Frontal cortex (tissue), 4 donors: ENCODE measurements at places on chromosomes 7 and 10. TPM values are rescaled to one million over a fixed set of nuclear protein-coding genes. Genes with fewer than 3 reads are reported as not detected.

DNA sequence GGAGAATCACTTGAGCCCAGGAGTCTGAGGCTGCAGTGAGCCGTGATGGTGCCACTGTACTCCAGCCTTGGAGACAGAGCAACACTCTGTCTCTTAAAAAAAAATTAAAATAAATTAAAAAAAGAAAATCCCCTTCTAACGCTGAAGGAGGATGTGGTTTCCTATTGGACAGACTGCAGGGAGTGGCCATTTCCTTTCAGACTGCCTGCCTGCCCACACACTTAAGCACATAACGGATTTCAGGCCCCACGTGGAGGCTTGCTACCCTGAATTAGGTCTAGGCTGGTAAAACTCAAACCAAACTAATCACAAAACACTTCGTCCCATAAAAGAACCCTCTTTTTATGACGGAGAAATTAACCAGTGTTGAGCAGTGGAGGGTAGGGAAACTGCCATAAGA is 34.0 kb downstream of the GATA3 start:
- no peak for DNase-seq

Gene FGFR2
- total RNA-seq = 34.2 TPM

DNA sequence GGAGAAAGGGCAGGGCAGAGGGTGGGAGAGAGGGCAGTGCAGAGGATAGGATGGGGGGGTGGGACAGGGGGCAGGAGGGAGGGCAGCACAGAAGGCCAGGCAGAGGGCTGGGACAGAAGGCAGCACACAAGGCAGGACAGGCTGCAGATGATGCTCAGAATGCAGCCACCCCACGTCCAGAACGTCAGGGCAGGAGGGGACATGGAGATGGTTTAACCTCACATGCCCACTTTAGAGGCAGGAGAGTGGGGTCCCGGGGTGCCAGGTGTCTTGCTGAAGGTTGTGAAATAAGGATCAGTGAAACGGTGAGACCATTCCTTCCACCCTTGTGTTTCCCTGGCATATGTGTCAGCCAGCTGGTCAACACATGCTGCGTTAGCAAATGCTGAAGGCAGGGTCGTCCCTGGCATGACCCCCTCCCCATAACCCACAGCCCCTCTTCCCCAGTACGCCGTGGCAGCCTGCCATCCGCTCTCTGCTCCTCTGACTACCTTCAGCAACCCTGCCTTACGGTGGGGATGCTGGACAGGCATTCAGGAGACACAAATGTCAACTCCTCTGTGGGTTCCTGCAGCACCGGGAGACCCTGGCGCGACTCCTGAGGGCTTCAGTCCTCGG is 592.1 kb downstream of the DNAJB6 start:
- no peak for DNase-seq

Gene SPDYE6
- total RNA-seq = not detected

DNA sequence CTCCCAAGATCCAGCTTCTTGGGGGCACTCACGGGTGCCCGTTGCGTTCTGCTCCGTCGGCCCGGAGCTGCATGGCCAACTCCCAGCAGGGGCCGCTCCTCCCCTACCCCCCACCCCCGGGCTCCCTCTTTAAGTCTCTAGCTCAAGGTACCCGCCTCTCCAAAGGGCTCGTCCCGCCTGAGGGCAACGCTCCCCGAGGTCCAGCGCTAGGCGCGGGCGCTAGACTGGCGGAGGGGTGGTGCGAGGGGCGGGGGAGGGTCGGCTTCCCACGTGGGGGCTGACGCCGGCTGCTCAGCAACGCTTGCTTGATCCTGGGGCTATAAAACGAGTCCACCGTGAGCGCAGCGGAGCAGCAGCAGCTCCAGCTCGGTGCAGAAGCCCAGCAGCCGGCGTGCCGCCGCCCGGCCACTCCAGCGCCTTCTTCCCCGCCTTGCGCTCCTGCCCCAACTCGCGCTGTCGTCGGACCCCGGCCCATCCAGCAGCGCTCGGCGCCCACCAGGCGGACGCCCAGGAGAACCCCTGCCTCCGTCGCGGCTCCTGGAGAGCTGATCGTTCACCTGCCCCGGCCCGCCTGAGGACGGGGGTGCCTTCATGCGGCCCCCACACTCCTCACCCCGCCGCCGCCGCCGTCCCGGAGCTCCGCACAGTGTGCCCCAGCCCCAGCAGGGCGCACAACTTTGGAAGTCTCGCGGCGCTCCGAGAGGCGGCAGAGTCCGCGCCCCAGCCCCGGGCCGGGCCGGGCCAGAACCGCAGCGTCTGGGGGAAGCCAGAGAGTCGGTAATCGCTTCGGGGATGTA is at the start of gene ADRA2A:
Gene ADRA2A (plus strand): TSS at position 348 of the 797 bp plus-strand sequence. CDS start 968 bp downstream, outside the sequence.
- DNase-seq = peak; percentile 64

Gene PNLIPRP1
- total RNA-seq = not detected

GRCh38 chr7:3103614-3104398 is 60.1 kb upstream of the CARD11 start:
- no peak for DNase-seq

GRCh38 chr7:121076350-121077164 is 88.0 kb downstream of the CPED1 start:
- no peak for DNase-seq

DNA sequence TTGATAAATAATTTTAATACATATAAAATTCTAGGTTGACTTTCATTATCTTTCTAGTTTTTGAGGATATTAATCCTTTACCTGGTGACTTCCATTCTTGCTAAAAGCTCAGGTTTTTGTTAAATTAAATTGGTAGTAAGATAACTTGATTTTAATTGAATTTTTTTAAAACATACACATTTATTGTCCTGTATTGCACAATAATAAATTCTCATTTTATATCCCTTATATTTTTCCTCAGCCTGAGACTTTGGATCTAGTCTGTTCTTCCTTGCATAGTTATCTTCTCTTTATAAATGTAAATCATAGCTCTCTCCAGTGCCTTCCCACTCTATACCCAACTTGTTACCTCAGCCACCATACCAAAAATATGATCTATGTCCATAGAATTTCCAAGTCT is 212.9 kb upstream of the CNTNAP2 start:
- DNase-seq = no peak

Gene MINPP1
- 27.3 TPM for total RNA-seq

- DNase-seq = no peak
Observed at GRCh38 chr7:135661311-135662122, 797 bp upstream of the STMP1 start.

- no peak for DNase-seq
Observed at GRCh38 chr10:78712147-78712546, 356.6 kb upstream of the ZMIZ1 start.

DNA sequence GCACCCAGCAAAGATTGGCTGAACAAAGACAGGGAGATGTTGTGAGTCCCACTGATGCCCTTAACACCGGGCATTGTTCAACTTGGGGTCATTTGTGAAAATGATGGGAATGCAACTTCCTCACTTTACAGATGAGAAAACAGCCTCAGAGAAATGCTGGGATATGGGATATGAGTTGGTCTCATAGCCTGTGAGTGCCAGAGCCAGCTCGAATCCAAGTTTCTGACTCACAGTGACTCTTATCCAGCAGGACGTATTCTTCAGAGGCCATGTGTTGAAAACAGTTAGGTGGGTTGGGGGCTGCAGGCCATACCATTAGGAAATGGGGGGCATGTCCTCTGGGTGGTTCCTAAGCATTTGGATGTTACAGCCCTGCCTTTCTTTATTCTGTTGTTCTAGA is 45.2 kb downstream of the KIAA1217 start:
- DNase-seq = no peak

GRCh38 chr10:130226012-130226411 is 89.8 kb downstream of the GLRX3 start:
- no peak for DNase-seq

GRCh38 chr7:19177269-19177668 is 32.0 kb upstream of the FERD3L start:
- DNase-seq = no peak

DNA sequence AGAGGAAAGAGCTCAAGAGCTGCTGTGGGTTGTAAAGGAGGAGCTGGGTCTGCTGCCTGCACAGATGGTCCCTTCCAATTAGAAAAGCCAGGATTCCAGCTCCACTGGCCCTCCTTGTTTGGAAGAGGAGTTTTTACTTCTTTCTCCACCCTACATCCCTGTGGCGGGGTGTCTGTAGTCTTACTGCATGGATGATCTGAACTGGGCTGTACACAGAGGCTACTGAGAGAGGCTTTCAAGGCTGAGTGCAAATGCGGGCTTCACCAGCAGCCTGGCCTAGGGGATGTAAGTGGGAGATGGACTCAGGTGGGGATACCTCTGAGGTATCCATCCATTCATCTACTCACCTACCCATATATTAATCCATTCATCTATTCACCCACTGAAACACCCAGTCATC is 7.1 kb upstream of the CXCL12 start:
- no peak for DNase-seq

- DNase-seq = no peak
Observed at GRCh38 chr10:81903472-81903871, 28.5 kb downstream of the NRG3 start.

DNA sequence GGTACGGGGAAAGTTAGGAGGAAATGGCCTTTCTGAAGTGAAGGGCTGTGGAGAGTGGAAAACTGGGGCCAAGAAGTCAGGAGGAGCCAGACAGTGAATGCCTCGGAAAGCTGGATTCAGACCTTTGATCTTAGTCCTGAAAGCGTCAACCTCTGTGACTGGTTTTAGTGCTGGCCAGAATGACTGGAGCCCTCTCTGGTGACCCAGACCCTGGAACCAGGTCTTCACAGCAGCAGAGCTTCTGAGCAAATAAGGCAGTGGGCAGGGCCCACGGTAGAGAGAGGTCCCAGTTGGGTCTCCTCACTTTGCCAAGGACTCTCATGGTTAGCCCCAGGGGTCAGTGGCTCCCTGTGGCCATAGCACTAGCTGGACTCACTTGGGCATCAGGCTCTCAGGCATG is 157.7 kb upstream of the EEPD1 start:
- no peak for DNase-seq

DNA sequence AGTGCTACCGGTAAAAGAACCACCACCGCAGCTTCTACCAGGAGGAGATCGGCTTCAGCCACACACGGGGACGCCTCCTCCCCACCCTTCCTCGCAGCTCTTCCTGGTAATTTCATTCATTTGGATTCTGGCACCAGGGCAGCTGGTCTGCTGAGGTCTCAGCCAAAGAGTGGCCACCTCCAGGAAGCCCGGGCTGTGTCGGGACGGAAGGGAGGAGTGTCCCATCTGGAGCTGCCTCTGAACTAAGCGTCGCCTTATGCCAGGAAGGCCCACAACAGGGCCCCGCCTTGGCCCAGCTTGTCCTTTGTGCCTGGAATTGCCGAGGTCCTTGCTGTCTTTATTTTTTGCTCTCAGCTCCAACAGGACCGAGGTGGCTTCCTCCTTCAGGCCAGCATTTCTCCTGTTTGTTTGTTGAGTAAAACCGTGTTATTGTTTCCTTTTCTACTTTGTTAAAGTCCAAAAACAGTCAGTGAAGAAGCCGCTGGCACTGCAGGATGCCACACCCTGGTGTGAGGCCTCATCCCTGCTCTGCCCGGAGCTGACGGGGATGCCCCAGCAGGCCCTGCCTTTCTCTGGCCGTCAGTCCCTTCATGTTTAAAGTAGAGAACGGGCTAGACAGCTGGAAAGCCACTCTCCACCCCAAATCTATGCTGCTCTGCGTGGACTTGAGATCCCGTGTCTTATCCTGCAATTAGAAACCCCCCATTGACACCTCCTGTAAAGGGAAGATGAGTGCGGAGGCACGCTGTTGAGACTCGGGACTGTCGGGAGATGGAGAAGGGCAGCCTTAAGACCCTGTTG is 24.5 kb upstream of the TTYH3 start:
- no peak for DNase-seq
